ENCODE measurements at places on chromosomes 1 and 21. TPM values are rescaled to one million over a fixed set of nuclear protein-coding genes. Genes with fewer than 3 reads are reported as not detected.

DNA sequence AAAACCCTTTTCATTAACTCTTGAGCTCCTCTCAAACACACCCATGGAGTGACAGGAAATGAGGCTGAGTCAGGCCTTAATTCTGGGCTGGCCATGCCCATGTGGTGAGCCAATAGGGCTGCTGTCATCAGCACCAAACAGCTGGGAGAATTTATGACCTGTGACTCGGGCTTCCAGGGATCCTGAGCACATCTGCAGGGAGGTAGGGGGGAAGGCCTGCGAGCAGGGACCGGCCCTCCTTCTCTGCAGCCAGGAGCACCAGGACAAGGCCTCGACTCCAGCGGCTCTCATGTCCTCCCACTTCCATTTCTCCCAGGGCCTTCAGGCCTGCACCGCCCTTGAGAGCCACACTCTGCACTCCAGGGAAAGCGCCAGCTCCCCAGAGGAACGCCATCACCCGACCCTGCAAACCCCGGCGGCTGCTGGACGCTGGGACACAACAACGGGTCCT lies 14.6 kb downstream of the RIPK4 start:
- peak; percentile 66 for DNase-seq

- no peak for DNase-seq
Observed at GRCh38 chr1:98059620-98060019, 138.8 kb upstream of the DPYD start.

GRCh38 chr1:213658457-213658856 lies 329.3 kb upstream of the PROX1 start:
- no peak for DNase-seq

DNA sequence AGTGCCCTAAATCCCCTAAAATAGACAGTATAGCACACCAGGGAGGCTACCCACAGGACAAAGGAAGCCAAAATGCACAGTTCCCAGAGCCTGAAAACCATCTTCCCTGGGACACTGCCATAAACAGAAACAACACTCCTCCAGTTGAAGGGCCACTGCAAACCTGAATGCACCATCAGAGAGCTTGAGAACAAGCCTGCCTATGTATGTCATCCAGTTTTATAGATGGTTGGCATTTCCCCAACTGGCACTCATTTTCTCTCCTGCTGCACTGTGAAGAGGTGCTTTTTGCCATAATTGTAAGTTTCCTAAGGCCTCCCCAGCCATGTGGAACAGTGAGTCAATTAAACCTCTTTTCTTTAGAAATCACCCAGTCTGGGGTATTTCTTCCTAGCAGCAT lies 169.0 kb downstream of the AGBL4 start:
- no peak for DNase-seq

DNA sequence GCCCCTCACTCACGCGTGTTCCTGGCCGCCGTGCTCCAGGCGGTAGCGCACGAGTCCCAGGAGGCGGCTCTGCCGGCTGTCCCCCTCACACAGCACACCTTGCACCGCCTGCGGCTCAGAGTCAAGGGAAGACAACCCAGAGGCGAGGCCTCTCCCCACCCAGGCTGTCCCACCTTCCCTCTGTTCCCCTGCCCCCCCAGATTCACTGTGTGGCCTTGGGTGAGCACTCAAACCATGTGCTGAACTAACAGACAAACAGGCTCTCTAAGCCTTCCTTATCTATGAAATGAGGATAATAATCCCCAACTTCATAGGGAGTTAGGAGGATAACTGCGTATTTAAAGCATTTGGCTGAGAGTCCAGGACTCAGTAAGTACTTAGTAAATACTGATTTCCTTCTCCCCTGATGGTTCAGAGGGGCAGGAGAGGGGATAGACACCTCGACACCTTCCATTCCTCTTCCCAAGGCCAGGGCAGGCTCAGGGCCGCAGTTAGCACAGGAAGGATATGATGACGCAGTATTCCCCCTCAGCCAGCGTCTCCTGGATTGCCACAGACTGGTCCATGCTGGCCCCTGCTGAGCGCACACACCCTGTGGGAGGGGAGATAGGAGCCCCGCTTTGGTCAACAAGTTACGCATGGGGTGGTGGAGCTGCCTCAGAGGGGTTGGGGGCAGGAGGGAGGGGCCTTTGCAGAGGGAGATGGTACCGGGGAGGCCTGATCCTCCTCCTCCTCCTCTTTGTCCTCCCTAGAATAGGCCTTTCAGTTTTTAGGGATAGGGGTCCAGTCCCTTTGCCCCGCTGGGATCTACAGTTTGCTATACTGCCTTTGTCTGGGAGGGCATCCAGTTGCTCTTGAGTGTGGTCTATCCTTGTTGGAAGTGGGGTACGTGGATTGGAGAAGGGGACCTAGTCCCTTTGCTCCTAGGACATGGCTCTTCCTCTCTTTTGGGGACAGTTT lies 830 bp downstream of the INPP5B start:
- peak; percentile 58 for DNase-seq

GRCh38 chr1:44135886-44136285 lies 5.5 kb downstream of the KLF18 start:
- no peak for DNase-seq

The IFNGR2 gene
- total RNA-seq: 68.4 TPM

The IVL gene
- not detected for total RNA-seq

The TNFRSF4 gene
- total RNA-seq: not detected

The CD1B gene
- not detected for total RNA-seq

The CFHR2 gene
- not detected for total RNA-seq

Data from SJSA1 (cell line).